ENCODE measurements at places on chromosomes 12 and 14.
A peak's percentile ranks its signal among the peaks of the same experiment; 100 is the strongest.

GRCh38 chr14:90091393-90091792 is 29.6 kb downstream of the KCNK13 start:
- no peak for DNase-seq

DNA sequence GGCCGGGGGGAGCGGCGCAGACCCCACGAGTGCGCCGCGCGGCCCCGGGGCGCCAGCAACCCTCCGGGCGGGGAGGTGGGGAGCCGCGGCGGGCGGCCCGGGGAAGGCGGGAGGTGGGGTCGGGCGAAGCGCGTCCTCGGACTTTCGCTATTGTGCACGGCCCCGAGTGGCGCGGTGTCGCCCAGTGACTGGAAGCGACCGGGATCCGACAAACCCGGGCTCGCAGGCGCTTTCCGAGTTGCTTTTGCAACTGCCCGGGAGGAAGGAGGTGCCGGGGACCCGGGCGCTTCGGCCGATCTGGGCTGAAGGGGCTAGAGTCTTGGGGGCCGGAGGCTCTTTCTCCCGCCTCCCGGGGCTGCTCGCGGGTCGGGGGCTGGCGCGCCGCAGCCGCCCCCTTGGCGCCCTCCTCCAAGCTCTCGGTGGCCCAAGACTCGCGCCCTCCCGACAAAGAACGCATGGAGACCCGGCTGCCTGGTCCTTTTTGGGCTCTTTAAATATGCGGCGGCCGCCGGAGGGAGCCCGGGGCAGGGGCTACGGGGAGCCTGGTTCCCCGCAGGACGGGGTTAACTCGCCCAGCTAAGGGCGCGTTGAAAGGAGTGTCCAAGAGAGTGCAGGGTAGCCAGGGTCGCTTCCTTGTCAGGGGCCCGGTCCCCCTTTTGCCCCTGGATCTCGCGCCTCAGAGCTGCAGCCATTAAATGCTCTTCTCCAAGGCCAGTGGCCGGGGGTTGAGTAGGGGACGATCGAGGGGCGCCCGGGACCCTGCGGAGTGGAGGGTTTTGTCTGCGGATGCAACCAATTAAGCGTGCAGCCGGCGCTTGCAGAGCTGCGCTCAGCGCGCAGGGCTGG is 1.4 kb downstream of the HMGA2 start:
- DNase-seq, result peak; percentile 4

- DNase-seq, result no peak
Observed at GRCh38 chr14:87824266-87824665, 168.7 kb downstream of the GALC start.

GRCh38 chr12:124967016-124967739 is 21.8 kb downstream of the DHX37 start:
- DNase-seq, result no peak

- DNase-seq, result no peak
Observed at GRCh38 chr12:25311506-25311905, 60.8 kb upstream of the KRAS start.

DNA sequence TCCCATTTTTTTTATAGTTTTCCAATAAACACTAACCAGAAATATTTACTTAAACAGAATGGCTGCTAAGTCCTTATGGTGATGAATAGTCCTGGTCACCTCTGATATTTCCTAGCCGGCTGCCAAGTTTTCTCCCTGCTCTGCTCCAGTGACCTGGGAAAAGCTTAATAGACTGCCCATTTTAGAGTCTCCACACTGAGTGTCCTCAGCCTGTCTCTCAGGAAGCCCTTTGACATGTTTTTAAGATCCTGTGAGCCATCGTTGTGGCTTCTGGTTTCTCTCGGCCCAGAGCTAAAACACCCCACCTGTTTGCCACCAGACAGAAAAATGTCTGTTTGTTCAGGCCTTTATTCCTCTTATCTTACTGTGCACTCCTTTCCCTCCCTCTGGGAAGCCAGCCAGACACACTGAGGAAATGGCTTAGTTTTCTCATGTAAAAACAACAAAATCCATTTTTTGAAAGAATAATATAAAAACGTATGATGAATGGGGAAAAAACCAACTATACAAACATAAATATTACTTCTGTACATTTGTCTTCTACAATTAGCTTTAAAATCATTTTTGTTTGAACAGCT is 25.4 kb upstream of the ALDH2 start:
- no peak for DNase-seq

DNA sequence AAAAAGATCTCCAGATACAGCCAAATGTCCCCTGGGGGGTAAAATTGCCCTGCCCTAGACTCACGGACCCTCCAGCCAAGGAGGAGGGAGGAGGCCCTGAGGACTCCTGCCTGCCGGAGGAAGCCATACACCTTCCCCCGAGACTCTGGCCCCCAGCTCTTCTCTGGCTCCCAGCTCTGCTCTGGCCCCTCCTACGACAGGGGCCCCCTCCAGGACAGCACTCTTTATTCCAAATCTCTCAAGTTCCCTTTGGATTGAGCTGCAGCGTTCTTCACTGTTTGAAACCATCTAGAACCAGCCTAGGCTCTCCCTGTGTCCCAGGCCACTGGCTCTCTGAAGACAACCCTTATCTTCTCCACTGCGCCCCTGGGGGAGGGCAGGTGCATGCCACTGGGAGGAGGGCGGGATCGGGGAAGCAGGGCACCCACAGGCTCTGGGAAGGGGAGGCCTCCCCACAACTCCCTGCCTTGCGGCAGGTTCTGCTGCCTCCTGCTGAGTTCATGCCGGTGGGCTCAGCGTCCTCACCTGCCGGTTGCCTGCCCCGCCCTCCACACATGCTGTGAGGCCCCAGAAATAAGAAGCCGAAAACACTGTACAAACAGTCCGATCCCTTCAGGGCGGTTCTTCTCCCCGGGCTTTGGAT is 112.7 kb downstream of the DICER1 start:
- no peak for DNase-seq

GRCh38 chr12:107515446-107515958 is 170.1 kb upstream of the PWP1 start:
- peak; percentile 60 for DNase-seq

DNA sequence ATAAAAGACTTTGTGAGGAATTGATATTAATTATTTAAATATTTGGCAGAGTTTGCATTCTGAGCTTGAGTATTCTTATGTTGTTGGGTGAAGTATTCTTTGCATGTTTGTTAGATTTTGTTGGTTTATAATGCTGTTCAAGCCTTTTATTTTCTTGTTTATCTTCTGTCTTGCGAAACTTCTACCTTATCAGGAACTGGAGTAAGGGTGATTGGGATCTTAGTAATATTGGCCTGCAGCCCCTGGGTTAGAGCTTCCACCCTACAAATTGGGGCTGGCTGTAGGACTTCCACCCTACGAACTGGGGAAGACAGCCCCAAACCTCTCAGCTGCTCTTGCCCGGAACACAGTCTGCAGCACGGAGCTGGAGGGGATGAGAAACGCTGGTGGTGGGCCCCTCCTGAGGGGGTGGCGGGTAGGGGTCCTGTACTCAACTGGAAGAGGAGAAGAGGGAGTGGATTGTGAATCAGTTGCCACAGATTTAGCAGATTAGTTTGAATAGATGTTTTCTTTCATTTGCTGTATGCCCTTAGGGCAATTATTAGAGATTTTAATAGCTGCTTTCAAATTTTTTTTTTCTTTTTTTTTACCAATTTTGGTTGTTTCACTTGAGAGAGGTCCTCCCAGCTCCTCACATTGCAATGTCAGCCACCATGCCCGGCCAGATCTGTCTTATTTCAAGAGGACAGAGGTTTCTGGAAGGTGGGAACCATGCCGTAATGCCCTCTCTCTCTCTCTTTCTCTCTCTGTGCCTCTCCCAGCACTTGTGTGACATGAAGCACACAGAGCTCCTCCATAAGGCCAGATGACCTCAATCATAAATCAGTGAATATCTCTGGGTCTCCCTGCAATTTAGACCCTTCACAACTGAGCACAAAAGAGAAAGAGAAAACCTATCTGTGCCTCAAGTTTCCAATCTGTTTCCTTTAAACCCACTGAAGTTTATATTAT is 123.4 kb downstream of the DICER1 start:
- DNase-seq, result no peak

DNA sequence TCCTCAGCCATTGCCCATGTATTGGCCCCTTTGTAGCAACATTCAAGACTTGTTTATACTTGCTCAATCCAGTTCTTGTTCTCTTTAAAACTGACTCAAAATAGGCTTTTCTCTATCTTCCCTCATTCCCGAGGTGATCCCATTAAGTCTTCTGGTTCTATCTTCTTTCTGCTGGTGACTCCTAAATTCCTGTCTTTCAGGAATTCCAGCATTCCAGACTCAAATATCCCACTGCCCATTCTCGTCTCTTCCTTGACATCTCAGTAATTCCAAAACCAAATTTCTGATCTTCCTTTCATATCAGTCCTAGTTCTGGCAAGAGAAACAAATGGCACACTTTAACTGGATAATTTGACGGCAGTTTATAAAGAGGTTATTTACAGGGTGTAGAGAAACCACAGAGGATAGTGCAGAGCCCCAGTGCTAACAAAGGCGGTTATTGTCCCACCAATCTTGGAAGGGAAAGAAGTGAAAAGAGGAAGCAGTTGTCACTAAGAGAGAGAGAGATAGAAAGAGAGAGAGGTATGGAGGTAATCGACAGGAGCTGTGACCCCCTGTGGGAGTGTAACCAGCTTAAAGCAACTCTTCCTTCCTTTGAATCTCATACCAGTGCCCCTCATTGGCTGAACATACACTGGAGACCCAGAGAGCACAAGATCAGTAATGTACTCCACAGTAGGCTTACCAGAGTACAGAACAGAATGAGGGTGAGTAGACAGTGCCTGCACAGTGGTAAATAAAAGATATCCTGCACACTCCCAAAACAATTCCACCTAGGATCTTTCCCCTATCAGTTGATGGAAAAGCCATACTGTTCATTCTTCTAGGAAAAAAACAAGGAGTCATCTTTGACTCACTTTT is 177.6 kb upstream of the LMNTD1 start:
- no peak for DNase-seq

- DNase-seq, result no peak
Observed at GRCh38 chr12:98425859-98426258, 89.5 kb upstream of the TMPO start.

DNA sequence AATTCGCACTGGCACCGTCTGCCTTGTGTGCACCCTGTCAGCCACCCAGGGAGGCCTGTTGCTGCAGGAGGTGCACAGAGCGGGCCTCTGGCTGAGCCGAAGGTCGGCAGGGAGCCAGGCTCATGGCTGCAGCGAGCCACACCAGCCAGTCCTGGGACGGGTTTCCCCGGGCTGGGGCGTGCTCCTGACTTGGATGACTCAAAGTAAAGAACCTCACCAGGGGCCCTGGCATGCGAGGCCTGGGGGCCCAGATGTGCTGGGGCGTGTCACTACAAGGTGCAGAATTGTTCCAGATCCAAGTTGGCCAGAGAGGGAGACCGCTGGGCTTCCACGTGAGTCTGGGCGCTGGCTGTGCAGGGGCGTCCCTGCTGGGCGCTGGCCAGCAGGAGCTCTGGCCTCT is 34.5 kb downstream of the FBRSL1 start:
- no peak for DNase-seq
